ENCODE measurements at places on chromosomes 7 and 10. TPM values are rescaled to one million over a fixed set of nuclear protein-coding genes. Genes with fewer than 3 reads are reported as not detected.
A peak's percentile ranks its signal among the peaks of the same experiment; 100 is the strongest.

- no peak for DNase-seq
These were observed 9.2 kb upstream of the GSAP start for GRCh38 chr7:77425101-77426051.

DNA sequence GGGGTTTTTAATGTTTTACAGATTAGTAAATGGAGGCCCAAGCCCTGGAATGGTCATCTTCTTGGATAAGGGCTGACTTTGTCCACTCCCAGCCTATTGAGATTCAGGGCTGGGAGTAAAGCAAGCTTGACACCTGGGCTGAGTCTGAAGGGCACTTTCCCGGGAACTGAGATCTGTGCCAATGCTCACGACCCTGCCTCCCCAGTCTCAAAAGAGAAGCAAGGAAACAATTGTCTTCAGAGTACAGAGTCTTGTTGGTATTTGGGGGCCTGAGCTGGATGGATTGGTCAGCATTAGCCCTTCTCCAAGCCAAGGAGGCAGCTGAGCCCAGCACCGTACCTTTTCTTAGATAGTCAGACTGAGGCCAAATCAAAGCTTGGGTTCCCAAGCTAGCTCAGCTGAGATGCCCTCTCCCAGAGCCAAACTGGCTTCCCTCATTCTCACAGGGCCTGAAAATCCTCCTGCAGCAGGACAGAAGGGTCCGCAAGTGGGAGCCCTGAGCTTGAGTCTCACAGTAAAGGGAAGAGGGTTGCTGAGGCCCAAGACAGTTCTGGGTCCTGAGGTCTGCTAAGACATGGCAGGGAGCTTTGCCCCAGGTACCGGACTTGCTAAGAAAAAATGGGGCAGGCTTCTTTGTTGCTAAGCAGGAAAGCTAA is 3.7 kb downstream of the DDIT4 start:
- no peak for DNase-seq
- peaks cover 34% of the 10 kb centered on the region for H3K4me1 ChIP-seq
- H3K27ac ChIP-seq, result no peak overlapping the region
- H3K4me3 ChIP-seq, result no peak overlapping the region

GRCh38 chr7:80829527-80829926 is 89.3 kb downstream of the SEMA3C start:
- no peaks in the 10 kb centered on the region for H3K27me3 ChIP-seq
- DNase-seq, result no peak
- peaks cover 15% of the 10 kb centered on the region for H3K36me3 ChIP-seq
- H3K27ac ChIP-seq, result no peak overlapping the region
- H3K4me1 ChIP-seq, result peaks cover 42% of the 10 kb centered on the region

- DNase-seq, result no peak
- no peak overlapping the region for H3K4me3 ChIP-seq
- H3K27me3 ChIP-seq, result peaks cover 12% of the 10 kb centered on the region
- no peak overlapping the region for H3K27ac ChIP-seq
- no peaks in the 10 kb centered on the region for H3K36me3 ChIP-seq
These were observed 130.4 kb upstream of the GHITM start for GRCh38 chr10:84008878-84009277.

Gene EBF3
- total RNA-seq, result 26.1 TPM

- no peaks in the 10 kb centered on the region for H3K27me3 ChIP-seq
- no peaks in the 10 kb centered on the region for H3K36me3 ChIP-seq
- no peak overlapping the region for H3K4me3 ChIP-seq
- no peak for DNase-seq
- no peak overlapping the region for H3K27ac ChIP-seq
These were observed 53.2 kb downstream of the ELFN1 start for GRCh38 chr7:1723254-1723653.

Gene RFC2
- 40.9 TPM for total RNA-seq

GRCh38 chr10:10462151-10462941 is 555.3 kb upstream of the CELF2 start:
- DNase-seq, result no peak
- H3K36me3 ChIP-seq, result no peaks in the 10 kb centered on the region
- peaks cover 6% of the 10 kb centered on the region for H3K4me1 ChIP-seq
- peak overlapping the region; percentile 69 for H3K4me3 ChIP-seq

DNA sequence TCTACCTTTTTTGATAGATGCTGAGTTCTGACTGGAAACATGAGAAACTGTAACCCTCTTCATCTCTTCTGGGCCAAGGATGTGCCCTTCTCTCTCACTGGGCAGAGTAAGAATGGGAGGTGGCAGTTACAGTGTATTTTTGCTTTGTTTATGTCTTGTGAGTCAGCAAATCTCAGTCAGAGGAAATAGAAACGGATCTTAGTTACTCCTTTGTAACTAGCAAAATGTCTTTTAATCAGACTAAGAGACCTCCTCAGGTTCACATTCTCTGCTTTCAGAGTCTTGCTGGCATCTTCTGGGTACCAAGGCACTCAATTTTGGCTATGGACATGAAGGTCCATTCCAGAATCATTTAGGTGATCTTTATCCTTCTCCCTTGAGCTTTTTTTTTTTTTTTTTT is 70.9 kb downstream of the HHEX start:
- no peaks in the 10 kb centered on the region for H3K36me3 ChIP-seq
- no peak overlapping the region for H3K27ac ChIP-seq
- DNase-seq, result no peak
- no peak overlapping the region for H3K4me3 ChIP-seq
